ENCODE measurements at places on chromosomes 7 and 10. TPM values are rescaled to one million over a fixed set of nuclear protein-coding genes. Genes with fewer than 3 reads are reported as not detected.
A peak's percentile ranks its signal among the peaks of the same experiment; 100 is the strongest.

DNA sequence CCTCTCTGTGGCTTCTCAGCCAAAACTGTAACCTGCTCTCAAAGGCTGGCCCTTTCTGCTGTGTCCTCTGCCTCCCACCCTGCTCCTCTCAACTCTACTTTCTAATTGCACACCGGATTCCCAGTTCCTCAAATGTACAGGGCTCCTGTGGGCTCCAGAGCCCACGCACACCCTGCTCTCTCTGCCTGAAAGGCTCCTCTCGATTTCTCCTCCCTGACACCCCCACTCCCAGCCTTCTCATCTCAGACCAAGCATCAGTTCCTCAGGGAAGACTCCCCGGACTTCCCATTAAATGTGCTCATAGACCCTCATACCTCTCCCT lies 111.7 kb upstream of the STEAP1B start:
- no peak for DNase-seq

- peak; percentile 28 for DNase-seq
These were observed 176.2 kb downstream of the PRKAG2 start for GRCh38 chr7:151700586-151701165.

DNA sequence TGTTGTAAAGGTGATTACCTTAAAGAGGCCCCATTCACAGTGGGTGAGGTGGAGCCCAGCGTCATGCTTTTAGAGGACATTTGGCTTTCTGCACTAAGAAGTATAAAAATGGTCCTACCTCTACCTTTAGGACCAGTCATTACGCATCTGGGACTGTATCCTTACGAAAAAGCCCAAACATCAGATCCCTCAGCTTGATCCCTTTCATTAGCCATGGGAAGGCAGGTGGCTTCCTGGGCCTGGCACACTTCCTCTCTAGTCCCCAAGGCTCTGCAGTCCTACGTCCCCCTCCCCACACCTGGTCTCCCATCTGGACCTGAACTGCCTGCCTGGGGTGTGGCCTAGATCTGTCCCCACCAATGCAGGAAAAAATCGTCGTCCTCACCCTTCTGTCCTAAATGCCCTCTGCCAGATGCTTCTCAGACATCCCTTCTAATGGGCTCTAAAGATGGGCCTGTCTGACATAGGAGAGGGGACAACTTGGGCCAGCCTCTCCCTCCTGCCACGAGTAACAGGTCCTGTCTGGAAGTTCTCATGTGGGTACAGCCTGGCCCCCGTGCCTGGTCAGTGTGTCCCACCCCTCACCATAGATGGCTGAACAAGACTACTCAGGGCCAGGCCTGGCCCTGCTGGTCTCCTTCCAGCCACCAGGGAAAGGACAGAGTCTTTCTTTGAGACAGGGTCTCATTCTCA lies 11.8 kb upstream of the SLC18A3 start:
- no peak for DNase-seq

DNA sequence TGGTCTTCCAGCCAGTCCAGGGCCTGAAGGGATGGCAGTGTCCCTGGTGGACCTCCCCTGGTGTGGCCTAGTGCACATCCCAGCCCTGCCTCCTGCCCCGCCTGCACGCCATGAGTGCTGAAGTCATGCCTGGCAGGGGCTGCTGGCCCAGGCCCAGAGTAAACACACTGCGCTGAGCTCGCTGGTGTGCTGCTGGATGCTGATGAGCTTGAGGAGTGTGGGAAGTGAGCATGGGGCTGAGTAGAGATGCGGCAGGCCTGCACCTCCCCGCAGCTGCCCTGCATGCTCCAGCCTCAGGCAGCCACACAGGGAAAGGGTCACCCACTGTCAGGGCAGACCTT lies 43.2 kb downstream of the HTRA1 start:
- DNase-seq: peak; percentile 72

DNA sequence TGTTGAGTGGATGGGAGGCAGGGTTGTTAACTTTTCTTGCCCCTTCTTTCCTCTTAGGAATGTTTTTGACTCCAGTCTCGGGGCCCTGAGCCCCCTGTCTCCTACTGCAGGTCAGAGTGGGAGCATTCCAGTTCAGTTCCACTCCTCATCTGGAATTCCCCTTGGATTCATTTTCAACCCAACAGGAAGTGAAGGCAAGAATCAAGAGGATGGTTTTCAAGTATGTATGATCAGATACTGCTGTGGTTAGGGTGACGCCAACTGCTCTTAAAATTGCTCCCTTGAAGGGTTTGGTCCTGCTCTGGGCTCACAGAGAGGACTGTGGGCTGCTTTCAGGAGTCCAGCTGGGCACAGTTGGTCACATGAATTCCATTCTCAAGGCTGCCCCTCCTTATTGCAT lies 22.0 kb downstream of the VWA2 start:
- DNase-seq: peak; percentile 86

DNA sequence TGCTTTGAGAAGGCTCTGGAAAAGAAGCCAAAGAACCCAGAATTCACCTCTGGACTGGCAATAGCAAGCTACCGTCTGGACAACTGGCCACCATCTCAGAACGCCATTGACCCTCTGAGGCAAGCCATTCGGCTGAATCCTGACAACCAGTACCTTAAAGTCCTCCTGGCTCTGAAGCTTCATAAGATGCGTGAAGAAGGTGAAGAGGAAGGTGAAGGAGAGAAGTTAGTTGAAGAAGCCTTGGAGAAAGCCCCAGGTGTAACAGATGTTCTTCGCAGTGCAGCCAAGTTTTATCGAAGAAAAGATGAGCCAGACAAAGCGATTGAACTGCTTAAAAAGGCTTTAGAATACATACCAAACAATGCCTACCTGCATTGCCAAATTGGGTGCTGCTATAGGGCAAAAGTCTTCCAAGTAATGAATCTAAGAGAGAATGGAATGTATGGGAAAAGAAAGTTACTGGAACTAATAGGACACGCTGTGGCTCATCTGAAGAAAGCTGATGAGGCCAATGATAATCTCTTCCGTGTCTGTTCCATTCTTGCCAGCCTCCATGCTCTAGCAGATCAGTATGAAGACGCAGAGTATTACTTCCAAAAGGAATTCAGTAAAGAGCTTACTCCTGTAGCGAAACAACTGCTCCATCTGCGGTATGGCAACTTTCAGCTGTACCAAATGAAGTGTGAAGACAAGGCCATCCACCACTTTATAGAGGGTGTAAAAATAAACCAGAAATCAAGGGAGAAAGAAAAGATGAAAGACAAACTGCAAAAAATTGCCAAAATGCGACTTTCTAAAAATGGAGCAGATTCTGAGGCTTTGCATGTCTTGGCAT lies 4.8 kb downstream of the IFIT2 start:
- no peak for DNase-seq

The MCM10 gene
- total RNA-seq: 3.5 TPM

- peak; percentile 47 for DNase-seq
These were observed 91.0 kb downstream of the ALOX5 start for GRCh38 chr10:45464958-45465567.

Data from mammary epithelial cell (primary cell).